Fibroblast of skin of scalp (primary cell): ENCODE measurements at places on chromosomes 11 and 22.
A peak's percentile ranks its signal among the peaks of the same experiment; 100 is the strongest.

- DNase-seq = peak; percentile 17
These were observed 196.3 kb downstream of the BUD13 start for GRCh38 chr11:116576526-116576925.

- DNase-seq = no peak
These were observed 1.0 kb downstream of the SSTR3 start for GRCh38 chr22:37211075-37211865.

DNA sequence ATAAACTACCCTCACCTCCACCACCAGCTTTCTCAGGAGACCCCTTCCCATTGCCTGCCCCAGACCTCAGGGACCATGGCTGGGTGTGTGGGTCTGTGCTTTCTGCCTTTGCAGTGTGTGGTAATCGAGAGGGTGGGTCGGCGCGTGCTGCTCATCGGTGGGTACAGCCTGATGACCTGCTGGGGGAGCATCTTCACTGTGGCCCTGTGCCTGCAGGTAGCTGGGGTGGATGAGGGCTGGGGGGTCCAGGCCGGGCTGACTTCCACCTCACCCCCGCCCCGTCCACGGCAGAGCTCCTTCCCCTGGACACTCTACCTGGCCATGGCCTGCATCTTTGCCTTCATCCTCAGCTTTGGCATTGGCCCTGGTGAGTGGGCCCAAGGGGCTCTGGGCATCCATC is 10.5 kb upstream of the MIF start:
- DNase-seq = no peak

- no peak for DNase-seq
These were observed 15.7 kb downstream of the PIK3IP1 start for GRCh38 chr22:31276426-31277167.

- DNase-seq = no peak
These were observed 121.6 kb downstream of the PAX6 start for GRCh38 chr11:31689559-31689958.

DNA sequence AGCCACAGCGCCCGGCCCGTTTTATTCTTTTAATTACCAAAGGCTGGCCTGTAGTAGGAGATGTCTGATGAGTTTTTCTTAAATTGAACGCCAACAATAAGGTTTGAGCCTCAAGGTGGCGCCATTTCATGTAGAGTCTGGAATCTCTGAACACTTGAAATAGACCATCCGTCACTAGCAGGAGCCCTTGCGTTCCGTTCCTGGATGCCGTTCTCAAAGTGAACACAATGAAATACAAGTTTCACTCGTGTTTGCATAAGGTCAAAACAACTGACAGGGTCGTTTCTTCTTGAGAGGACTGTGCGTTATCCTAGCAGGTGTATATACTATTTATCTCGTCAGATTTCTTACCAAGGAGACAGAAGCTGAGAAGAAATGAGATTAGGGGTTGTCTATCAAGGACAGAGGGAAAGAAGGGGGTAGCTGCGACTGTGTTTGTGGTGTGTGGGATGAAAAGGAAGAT is 18.7 kb upstream of the SCGB1D1 start:
- DNase-seq = peak; percentile 63

DNA sequence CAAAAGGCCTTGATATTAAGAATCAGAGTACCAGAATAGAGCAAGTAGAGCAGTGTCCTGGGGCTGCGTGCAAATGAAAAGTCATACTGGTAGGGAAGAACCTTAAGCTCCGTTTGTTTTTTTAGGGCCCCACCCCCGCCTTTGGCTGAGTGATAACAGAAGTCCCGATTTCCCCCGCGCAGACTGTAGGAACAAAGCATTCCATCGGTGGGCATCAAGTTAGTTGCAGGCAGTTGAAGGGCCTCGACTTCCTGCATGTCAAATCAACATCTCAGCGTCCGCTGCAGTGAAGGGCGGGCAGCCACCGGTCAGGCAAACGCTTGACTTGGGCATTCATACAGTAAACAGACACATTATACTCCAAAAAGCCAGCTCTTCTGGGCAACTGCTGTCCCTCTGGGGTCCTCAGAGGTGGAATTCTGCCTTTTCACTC is 11.7 kb downstream of the LRP4 start:
- no peak for DNase-seq

- DNase-seq = no peak
These were observed 50.1 kb downstream of the CABIN1 start for GRCh38 chr22:24061124-24061684.

GRCh38 chr22:30486661-30487115 is 14.9 kb upstream of the SEC14L3 start:
- DNase-seq = no peak

GRCh38 chr11:70415642-70416395 is 17.5 kb downstream of the CTTN start:
- DNase-seq = peak; percentile 70

- no peak for DNase-seq
These were observed 1.3 kb downstream of the OR52D1 start for GRCh38 chr11:5489576-5490357.

DNA sequence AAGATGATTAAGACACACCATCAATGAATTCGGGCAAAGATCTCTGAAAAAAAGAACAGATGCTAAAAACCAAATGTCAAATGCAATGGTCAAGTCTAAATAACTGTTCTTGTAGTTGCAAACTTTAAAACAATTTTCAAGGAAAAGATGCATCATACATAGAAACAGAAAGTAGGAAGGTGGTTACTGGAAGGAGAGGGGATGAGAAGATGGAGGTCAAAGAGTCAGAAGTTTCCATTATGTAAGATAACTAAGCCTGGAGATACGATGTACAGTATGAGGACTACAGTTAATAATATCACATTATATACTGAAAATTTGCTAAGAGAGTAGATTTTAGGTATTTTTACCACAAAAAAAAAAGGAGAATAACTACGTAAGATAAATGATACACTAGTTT is 27.1 kb downstream of the CWF19L2 start:
- no peak for DNase-seq

DNA sequence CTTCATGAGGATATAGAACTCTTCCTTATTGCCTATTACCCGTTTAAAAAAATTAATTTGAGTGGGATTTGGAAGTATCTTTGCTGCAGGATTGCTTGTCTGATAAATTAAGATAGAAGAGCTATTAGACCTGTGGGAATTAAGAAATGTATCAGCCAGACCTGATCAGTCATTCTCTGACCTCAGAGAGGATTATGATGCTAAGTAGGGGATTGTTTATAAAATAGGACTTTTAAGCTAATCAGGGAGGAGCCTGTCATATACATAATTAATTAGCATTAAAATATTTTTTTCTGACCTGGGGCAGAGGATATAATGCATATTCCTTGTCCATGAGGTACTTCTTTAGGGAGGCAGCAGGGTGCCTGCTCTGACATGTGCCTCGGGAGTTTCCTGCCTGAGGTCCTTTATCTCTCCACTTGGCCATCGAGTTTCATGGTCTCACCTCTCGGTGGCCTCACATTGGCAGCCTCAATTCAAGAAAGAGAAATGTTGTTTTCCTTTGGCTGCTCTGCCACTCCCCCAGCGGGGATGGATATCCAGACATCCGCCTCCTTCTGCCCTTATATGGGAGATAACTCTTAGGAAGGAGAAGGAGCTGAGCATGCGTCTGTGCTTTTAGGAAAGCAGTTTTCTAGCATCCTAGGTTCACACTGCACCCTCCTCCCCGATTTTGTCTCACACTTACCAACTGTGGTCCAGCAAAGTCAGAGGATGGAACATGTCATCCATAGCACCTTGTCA is 41.1 kb downstream of the DIXDC1 start:
- DNase-seq = peak; percentile 77

DNA sequence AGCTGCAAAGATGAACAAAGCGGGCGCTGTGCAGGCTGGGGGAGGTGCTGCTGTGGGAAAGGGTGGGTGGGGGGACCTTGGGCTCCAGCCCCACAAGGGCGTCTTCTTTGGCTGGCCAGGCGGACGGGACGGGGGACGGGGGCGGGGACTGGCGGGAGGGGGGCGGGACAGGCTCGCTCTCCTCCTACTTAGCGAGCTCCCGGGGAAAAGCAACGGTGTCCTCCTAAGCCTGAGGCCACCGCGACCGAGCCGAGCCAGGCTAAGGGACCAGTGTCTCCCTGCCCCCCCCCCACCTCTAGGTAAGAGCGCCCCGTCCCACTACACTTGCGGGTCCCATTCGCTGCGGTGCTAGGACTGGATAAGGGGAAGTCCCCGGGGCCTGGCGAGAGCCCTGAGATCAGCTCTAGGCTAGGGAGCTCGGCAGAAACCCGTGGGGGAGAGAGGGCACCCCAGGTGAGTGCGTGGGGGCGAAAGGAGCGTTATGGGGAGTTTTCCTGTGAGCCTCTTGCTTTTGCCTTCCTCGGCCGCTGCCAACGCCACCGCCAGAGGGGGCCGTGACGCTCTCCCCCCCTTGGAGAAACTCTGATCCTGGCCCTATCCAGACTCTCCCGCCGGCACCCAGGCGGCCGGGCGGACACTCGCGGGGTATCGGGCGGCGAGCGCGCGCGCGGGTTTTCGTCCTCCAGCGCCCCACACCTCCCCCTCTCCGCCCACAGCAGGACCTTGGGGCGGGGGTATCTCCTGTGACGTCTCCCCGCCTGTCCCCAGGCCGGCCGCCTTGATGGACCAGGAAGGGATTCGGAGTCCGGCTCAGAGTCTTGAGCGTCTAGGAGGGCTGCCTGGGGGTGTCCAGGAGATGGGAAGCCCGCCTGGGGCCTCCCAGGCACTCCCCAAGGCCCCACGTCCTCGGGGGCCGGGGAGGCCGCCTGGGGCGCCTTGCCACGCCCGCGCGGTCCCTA is at the start of gene PHLDB1:
TSS of gene PHLDB1 (plus strand) at position 215 of the 959 bp plus-strand sequence. CDS start 6,222 bp downstream, outside the sequence.
- peak; percentile 79 for DNase-seq

DNA sequence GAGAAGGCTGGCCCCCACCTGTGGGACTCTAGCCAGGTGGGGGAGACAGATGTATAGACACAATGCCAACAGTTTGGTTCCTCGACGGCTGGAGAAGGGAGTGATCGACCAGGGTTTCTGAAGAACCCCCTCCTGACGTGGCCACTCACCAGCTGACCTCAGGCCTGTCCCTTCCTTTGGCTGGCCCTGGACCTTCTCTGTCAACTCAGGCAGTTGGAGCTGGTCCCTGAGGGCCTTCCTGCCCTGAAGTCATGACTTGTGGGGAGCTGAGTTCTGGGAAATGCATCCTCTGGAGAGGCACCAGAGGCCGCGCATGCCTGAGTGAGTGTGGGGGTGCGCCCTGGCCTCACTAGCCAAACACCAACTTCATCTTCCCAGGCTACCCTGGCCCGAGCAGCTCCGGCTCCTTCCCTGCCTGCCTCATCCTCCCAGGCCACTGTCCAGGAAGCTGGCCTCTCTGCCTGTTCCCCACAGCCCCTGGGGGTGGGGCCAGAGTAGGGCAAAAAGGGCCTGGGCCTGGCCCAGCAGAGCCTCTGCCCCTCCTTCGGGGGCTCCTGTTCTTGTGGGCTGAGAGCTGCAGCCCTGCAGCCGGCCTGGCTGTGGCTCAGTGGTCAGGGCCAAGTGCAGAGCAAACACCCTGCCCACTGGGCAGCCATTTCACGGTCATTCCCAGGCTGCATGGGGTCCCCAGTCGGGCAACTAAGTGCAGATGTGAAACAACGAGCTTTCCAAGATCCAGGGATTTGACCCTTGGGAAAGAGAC is 23.6 kb downstream of the TXN2 start:
- peak; percentile 80 for DNase-seq

- no peak for DNase-seq
These were observed 15.6 kb downstream of the KCNC1 start for GRCh38 chr11:17750013-17750800.

- DNase-seq = peak; percentile 28
These were observed 45.0 kb downstream of the PPP6R3 start for GRCh38 chr11:68505596-68505995.

DNA sequence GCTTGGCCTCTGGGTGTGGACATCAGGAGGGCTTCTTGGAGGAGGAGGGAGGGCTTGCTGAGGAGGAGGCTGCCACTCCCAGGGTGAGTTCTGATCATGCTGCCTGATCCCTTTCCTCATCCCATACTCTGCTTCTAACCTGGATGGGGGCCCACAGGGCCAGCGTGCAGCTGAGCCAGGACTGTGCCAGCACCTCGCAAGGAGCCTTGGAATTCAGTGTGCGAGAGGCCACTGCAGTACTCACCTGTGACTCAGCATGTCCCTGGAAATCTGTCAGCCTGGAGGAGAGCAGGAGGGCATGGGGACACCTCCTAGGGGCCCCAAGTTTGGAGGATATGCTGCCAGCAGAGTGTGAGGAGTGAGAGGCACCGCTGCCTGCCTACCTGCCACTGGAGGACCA is 4.2 kb upstream of the GAB4 start:
- no peak for DNase-seq

DNA sequence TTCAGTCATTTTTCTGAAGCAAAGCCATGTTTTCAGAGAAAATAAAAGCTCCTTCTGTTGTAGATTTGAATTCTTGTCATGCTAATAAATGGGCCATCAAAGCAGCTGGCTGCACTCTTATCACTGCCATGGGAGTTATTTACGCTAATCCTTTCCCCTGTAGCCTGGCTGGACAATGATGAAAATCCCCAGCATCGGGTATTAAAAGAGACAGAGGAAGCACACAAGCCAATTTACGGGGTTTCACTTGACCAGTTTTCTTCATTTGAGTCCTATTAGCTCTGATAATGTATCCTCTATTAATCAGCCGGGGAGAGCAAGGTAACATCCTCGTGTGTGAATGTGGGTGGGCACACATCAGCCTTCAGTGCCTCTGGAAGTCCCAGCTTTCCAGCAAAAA is 470.2 kb upstream of the API5 start:
- no peak for DNase-seq

GRCh38 chr11:122749005-122749687 is 89.2 kb upstream of the CRTAM start:
- peak; percentile 97 for DNase-seq

GRCh38 chr22:40180403-40180802 is 2.7 kb downstream of the TNRC6B start:
- no peak for DNase-seq

GRCh38 chr22:27987557-27987956 is 68.5 kb upstream of the PITPNB start:
- peak; percentile 98 for DNase-seq

DNA sequence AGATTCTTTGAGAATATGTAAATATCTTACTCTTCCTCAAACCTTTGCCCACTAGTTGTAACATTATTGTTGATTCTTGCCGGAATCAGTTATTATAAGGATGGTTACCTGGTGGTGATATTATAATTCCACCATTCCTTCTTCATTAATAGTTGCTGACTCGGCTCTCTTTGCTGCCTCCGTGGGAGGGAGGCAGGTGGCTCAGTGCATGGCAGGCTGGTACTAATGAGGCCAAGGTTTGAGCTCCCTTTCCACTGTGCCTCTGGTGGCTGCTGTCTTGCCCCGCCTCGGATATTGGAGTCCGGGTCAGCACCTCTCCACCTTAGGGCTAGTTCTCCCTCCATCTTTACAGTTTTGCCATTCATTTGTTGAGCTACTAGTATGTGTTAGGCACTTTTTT is 12.7 kb downstream of the CD6 start:
- DNase-seq = no peak

- DNase-seq = no peak
These were observed 80.5 kb downstream of the BRD1 start for GRCh38 chr22:49747130-49747529.
